ENCODE measurements at places on chromosomes 16 and 17.

DNA sequence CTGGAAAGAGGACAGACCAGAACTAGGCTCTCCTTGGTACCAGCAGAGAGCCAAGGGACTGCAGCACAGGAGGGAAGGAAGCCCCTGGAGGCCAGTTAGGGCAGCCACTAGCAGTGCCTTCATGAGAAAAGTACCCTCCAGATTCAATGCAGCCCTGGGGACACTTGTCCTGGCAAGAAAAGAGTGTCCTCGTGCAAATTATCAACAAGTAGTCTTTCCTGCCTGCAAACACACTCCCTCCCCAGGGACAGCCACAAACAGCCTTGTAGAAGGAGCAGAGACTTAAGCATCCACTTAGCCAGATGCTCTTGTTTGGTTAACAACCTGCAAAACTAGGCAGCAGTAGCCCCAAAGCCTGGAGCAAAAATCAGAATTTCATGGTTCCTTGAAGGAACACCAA is 24.3 kb downstream of the CENPV start:
- H3K27ac ChIP-seq, result no peak overlapping the region
- no peaks in the 10 kb centered on the region for H3K36me3 ChIP-seq
- no peak overlapping the region for H3K4me3 ChIP-seq
- no peak for DNase-seq
- H3K4me1 ChIP-seq, result no peaks in the 10 kb centered on the region

DNA sequence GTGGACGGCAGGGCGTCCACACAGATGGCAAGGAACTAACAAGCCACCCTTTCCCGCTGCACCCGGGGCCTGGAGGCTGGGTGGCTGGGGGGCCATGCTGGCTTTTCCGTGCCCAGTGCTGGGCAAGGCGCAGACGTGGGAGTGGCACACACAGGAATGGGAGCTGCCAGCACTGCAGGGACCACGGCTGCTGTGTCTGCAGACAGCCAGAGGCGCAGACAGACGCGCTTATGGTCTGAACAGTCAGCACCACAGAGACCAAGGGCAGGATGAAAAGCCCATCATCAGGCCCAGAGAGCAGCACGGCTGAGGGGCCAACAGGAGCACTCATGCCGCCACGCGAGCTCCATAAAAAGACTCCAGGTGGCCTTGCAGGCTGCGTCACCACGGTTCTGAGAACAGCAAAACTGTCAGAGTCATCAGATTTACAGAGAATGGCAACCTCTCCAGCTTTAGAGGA is 24.0 kb downstream of the PDIA2 start:
- no peak overlapping the region for H3K4me3 ChIP-seq
- no peak for DNase-seq
- H3K27me3 ChIP-seq, result no peaks in the 10 kb centered on the region
- H3K36me3 ChIP-seq, result peaks cover 17% of the 10 kb centered on the region
- H3K27ac ChIP-seq, result no peak overlapping the region
- peaks cover 6% of the 10 kb centered on the region for H3K4me1 ChIP-seq

DNA sequence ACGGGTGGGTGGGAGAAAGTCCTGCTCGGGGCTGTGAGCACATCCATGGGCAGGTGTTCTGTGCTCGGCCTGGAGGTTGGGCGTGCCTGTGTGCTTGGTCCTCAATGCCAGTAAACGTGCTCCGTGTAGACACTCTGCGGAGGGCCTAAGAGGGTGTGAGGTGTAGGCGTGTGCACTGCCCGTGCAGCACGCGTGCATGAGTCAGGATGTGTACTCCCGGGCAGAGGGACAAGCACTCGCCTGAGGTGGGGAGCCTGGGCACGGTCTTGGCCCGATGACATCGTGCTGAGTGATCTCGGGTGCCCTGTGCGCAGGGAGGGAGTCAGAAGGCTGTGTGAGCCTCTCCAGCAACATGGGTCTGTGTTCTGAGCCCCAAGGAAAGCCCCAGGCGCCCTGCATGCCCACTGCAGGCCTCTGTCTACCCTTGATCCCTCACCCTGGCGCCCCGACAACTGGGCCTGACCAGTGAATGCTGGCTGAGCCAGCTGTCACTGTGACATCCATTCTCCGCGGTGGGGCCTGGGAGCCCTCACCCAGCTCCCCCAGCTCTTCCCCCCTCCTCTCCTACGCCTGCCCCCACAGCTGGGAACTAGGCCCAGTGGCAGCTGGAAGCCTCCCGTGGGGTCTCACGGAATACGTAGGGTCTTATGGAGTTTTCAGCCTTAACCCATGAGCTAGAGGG is 23.5 kb upstream of the NXPH3 start:
- no peak for DNase-seq
- no peaks in the 10 kb centered on the region for H3K36me3 ChIP-seq
- H3K4me1 ChIP-seq, result peaks cover 3% of the 10 kb centered on the region

GRCh38 chr16:916035-916799 is 54.6 kb downstream of the LMF1 start:
- H3K4me3 ChIP-seq, result no peak overlapping the region
- H3K27me3 ChIP-seq, result no peaks in the 10 kb centered on the region
- no peaks in the 10 kb centered on the region for H3K4me1 ChIP-seq
- no peaks in the 10 kb centered on the region for H3K36me3 ChIP-seq
- no peak for DNase-seq

GRCh38 chr16:11084484-11084875 is 140.1 kb downstream of the CLEC16A start:
- H3K4me3 ChIP-seq, result no peak overlapping the region
- no peaks in the 10 kb centered on the region for H3K27me3 ChIP-seq
- no peak for DNase-seq
- peak overlapping the region; percentile 56 for H3K27ac ChIP-seq

DNA sequence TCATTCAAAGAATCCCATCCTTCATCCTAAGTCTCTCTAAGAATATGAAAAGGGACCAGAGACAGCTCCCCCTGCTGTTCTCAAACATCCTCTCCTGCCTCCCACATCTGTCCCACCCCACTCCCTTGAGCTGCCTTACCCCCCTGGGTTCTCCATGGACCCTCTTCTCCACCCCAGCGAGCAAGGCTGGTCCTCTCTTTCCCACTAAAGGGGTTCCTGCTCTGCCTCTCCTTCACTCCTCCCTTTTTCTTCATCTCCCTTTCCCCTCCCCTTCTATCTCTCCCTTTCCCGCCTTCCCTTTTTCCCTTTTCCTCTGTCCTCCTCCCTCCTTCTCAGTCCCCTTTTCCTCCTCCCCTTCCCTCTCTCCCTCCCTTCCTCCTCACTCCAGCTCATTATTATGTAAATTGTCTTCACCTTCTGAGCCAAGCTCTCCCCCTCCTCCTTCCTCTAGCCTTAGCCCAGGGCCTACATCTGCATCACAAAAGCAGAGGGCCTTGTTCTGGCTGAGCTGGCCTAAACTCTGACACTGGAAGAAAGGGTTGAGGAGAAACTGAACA is 90.0 kb downstream of the GNAO1 start:
- DNase-seq, result no peak
- H3K27me3 ChIP-seq, result peaks cover 5% of the 10 kb centered on the region
- peaks cover 19% of the 10 kb centered on the region for H3K4me1 ChIP-seq

- peaks cover 11% of the 10 kb centered on the region for H3K4me1 ChIP-seq
- DNase-seq, result peak; percentile 76
- peak overlapping the region; percentile 24 for H3K27ac ChIP-seq
- H3K4me3 ChIP-seq, result peak overlapping the region; percentile 80
Observed at GRCh38 chr17:8073627-8074484, 13.7 kb downstream of the ALOX12B start.

DNA sequence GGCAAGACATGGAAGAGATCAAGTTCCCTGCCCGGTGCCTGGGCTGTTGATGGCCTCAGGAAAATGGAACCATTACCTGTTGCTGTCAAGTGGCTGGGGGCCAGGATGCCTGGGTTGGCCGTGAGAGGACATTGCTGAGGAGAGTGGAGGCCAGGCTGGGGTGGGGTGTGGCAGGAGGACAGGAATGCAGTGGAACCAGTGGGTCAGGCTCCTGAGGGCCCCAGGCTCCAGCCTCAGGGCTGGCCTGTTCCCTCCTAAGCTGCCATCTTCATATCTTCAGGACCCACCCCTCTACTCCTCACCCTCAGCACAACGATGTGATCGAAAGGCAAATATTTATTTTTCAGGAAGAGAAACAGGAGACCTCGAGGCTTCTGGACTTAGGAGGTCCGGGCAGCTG is 8.5 kb upstream of the YPEL3 start:
- H3K27me3 ChIP-seq, result no peaks in the 10 kb centered on the region
- H3K4me3 ChIP-seq, result no peak overlapping the region
- H3K36me3 ChIP-seq, result peaks cover 18% of the 10 kb centered on the region
- peaks cover 1% of the 10 kb centered on the region for H3K4me1 ChIP-seq
- DNase-seq, result no peak

GRCh38 chr17:50967795-50968194 is 101.6 kb upstream of the TOB1 start:
- no peak for DNase-seq
- no peak overlapping the region for H3K4me3 ChIP-seq
- no peak overlapping the region for H3K27ac ChIP-seq
- H3K27me3 ChIP-seq, result no peaks in the 10 kb centered on the region
- H3K36me3 ChIP-seq, result peaks cover 32% of the 10 kb centered on the region
- peaks cover 10% of the 10 kb centered on the region for H3K4me1 ChIP-seq

- DNase-seq, result no peak
- H3K27me3 ChIP-seq, result no peaks in the 10 kb centered on the region
- no peaks in the 10 kb centered on the region for H3K36me3 ChIP-seq
Observed at GRCh38 chr17:10099051-10099571, 99.3 kb downstream of the GAS7 start.

GRCh38 chr17:45123930-45124796 is 8.2 kb downstream of the PLCD3 start:
- no peaks in the 10 kb centered on the region for H3K36me3 ChIP-seq
- H3K4me1 ChIP-seq, result no peaks in the 10 kb centered on the region
- H3K27ac ChIP-seq, result no peak overlapping the region
- DNase-seq, result no peak
- H3K4me3 ChIP-seq, result no peak overlapping the region

DNA sequence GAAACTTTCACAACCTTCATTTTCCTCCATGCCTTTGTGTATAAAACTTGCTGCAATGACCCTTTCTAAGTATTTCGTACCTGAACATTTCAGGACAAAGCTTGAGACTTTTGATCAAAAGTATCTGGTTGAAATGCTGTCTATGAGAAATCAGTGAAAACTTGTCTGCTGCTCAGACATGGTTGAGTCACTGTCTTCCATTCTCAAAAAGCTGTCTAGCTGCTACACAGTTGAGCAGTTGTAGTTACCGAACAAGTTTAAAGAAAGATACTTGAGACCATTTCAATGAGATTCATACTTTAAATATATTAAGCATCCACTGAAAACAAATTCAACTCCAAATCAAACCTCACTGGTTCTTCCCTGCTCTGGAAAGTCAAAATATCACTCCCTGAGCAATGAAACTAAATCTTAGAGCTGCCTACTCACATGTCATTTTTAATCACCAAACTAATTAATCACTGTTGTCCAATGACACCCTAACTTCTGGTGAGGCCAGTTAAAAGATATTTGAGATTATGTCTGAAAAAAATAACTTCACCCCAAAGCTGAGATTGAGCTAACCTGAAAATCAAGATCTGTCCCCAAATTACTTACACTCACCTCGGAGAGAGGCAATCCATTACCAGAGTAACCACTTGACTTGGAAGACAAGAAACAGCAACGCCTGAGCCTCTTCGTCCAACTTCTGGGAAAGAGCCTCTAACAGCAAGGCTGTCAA is 488 bp downstream of the TMEM100 start:
- H3K27me3 ChIP-seq, result peaks cover 47% of the 10 kb centered on the region
- no peak for DNase-seq
- H3K27ac ChIP-seq, result no peak overlapping the region
- no peaks in the 10 kb centered on the region for H3K4me1 ChIP-seq
- no peaks in the 10 kb centered on the region for H3K36me3 ChIP-seq

DNA sequence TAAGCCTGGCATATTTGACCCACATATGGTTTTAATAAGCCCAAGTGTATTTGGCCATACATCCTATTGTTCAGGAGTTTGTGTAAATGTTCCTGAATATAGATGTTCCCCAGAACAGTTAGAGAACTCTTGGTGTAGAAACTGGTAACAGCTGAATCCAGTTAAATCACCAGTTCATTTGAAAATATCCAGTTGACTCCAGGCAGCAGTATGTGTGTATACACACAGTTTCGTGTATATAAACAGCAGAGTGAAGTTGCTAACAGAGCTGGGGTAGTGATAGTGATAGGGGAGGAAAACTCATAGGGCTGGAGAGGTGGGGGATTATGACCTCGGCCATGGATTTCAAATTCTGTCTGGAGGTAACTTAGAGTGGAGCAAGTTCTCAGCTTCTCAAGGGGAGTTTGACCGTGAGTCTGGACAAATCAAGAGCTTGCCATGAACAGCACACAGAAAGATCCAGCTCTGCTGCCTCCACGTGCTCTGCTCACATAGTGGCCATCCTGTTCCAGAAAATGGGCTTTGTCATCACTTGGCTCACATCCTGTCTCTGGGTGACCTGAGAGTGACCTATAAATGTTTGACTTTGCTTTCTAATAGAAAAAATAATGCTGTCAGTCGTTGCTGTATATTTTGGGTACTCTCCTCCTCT is 30.6 kb upstream of the MMD start:
- H3K27me3 ChIP-seq, result peaks cover 18% of the 10 kb centered on the region
- no peak overlapping the region for H3K4me3 ChIP-seq
- DNase-seq, result no peak
- H3K4me1 ChIP-seq, result peaks cover 19% of the 10 kb centered on the region

DNA sequence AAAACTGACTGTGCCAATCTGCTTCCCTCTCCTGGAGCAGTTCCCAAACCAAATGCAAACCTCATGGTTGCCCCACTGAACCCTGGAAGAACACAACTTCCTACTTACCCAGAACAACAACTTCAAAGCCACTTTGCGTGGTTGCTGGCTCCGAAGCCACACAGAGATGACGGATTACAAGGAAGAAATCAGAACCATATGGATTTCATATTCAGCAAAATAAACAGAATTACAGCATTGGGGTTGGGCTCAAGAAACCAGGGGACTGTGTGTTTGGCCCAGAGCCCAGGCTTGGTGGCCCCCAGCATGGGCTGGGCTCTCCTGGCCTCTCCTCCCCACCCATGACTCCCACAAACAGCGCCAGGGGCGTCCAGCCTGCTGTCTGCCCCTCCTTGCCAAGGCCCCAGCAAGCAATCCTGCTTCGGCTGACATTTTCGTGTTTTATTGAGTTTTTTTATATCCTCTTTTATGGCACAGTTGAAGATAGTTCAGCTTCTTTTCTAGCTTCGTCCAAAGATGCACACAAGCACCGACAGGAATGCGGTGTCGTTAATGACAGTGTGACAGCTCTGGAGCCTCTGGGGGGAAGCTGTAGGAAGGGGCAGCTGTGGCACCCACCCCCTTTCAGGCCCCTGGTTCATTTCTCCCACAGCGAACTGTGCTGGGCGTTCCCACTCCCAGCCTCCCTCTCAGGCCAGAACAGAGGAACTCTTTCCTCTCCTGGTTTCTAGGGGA is 137.1 kb downstream of the GAS7 start:
- H3K4me3 ChIP-seq, result no peak overlapping the region
- H3K27me3 ChIP-seq, result no peaks in the 10 kb centered on the region
- no peaks in the 10 kb centered on the region for H3K36me3 ChIP-seq
- no peak for DNase-seq
- H3K27ac ChIP-seq, result no peak overlapping the region

GRCh38 chr16:4381935-4382794 is 10.5 kb downstream of the VASN start:
- H3K4me3 ChIP-seq, result no peak overlapping the region
- H3K27me3 ChIP-seq, result no peaks in the 10 kb centered on the region
- DNase-seq, result no peak
- no peaks in the 10 kb centered on the region for H3K4me1 ChIP-seq
- no peak overlapping the region for H3K27ac ChIP-seq
- H3K36me3 ChIP-seq, result peaks cover 16% of the 10 kb centered on the region
